Ovary (tissue), 10 donors: ENCODE measurements at places on chromosomes 7 and 10.

DNA sequence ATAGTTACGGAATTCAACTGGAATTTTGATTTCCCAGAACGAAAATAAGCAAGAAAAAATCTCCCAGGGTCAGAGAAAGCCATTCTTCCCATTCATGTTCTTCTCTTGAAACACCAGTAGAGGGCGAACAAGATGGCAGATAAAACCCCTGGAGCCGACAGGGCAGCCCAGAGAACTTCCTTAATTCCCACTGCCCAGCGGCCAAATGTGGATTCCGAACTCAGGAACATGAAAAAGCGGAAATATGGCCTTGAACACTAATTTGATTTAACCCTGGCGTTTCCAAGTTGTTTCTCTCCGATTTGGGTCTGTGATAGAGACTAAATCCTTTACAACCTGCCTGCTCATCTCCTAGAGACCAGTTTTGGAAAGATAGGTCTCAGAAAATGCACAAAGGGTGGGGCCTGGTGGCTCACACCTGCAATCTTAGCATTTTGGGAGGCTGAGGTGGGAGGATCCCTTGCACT is 100.7 kb upstream of the WAC start:
- DNase-seq = peak; percentile 34

DNA sequence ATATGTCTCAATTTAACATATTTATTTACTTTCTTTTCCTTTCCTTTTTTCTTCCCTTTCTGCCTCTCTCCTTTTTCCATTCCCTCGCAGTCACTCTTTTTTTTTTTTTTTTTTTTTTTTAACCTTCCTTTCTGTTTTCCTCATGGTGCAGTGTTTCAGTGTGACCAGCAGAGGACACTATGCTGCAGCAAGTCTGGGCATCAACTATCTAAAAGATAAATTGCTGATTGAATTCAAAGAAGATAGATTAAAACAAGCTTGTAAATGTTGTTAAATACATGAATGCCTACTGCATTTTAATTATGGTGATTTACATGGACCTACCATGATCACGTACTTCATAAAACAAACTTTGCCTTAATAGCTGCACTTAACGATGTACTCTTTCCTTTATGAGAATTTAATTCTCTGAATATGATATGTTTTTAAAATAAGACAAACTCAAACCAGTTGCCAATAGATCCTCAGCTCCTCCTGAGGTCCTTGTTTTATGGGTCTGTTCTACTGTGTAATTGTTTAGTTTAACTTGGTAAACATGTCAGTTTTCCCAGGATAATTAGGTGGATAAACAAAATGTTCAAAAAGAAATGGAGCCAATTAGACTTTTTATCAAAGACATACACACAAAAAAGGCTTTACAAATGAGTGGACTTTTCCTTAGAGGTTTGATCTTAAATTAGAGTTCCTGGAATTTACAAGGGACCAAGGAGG is 101.0 kb upstream of the AGR3 start:
- no peak for DNase-seq

GRCh38 chr10:94850766-94851165 is 87.7 kb upstream of the CYP2C9 start:
- DNase-seq = no peak

DNA sequence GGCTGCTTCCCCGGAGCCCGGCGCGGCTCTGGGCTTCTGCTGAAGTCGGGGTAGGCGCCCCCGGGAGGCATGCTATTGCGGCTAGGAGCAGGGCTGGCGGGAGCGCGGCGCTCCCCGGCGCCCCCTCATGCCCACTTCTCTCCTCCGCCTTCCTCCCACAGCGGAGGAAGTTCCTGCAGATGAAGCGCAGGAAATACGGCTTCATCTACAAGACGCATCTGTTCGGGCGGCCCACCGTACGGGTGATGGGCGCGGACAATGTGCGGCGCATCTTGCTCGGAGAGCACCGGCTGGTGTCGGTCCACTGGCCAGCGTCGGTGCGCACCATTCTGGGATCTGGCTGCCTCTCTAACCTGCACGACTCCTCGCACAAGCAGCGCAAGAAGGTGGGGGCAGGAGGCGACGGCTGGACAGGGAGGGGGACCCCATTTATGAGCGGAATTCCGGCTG is 479 bp downstream of the CYP26A1 start:
- no peak for DNase-seq

DNA sequence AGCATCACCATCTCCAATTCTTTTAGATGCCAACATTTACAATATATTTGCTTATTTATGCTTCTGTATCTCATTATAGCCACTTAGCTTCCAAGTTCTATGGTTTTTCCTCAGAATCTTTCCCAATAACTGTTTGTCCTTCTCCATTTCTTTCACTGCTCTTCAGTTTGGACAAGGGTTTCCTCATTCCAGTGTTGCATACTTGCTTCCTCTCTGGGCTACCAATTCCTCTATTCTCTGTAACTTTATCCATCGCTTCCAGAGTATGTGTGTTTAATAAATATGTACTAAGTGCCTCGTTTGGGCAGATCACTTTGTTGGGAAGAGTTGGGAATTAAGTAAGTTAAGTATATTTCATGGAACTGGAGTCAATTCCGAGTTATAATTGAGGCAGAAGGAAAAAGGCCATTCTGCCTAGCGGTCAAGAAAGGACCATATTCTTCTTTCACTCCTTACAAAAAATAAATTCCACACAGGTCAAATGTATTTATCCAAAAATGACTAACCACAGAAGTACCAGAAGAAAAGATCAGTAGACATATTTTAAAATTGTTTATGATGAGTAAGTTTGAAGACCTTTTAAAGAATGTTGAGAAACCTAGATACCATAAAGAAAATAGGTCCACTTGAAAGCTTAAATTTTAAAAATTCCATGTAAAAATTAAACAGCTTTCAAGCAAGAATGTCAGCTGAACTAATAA is 10.8 kb downstream of the STAMBPL1 start:
- no peak for DNase-seq
